Left kidney (tissue), 8 donors: ENCODE measurements at places on chromosomes 5 and 9. TPM values are rescaled to one million over a fixed set of nuclear protein-coding genes. Genes with fewer than 3 reads are reported as not detected.

SLC1A1 gene
- polyA plus RNA-seq: 20.7 TPM

DNA sequence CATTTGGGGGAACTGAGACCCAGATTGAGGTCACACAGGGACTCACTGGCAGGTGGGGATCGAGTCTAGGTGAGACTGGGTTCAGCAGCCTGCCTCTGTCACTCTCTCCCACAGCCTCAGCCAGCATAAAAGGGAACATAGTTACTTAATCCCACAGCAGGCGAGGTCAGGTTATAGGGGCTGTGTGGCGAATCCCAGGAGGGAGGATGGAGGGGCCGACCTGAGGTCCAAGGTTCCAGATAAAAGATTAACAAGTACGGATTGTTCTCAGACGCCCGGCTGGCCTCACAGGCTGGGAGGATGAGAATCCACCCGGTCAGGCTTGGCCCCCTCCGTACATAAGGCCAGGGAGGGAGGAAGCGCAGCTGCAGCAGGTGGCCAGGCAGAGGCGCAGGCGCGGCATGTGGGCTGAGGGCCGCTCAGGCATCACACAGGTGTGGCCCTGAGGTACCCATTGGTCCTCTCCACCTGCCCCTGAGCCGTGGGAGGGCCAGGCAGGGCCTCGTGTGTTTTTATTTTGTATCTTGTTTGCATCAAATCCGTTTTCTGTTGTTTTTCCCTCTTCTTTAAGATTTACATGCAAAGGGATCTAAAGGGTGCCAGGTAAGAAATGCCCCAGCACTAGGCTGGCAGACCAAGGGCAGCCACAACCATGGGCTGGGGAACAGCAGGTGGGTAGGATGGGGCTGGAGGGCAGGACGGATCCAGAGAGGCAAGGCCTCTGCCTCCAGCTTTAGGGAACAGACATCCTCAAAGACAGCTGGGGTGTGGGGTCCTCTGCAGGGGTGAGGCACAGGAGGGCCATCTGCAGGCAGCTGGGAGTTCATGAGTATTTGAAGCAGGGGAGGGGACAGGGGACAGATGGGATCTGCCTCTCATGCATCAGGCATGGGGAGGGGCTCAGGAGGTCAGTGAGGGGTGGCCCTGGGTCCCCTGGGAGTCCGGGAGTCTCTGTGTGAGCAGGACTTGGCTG, 3.6 kb downstream of the SUSD3 start:
- DNase-seq: no peak

ACTBL2 gene
- not detected for polyA plus RNA-seq

TMEM252 gene
- polyA plus RNA-seq: 7.7 TPM

DNA sequence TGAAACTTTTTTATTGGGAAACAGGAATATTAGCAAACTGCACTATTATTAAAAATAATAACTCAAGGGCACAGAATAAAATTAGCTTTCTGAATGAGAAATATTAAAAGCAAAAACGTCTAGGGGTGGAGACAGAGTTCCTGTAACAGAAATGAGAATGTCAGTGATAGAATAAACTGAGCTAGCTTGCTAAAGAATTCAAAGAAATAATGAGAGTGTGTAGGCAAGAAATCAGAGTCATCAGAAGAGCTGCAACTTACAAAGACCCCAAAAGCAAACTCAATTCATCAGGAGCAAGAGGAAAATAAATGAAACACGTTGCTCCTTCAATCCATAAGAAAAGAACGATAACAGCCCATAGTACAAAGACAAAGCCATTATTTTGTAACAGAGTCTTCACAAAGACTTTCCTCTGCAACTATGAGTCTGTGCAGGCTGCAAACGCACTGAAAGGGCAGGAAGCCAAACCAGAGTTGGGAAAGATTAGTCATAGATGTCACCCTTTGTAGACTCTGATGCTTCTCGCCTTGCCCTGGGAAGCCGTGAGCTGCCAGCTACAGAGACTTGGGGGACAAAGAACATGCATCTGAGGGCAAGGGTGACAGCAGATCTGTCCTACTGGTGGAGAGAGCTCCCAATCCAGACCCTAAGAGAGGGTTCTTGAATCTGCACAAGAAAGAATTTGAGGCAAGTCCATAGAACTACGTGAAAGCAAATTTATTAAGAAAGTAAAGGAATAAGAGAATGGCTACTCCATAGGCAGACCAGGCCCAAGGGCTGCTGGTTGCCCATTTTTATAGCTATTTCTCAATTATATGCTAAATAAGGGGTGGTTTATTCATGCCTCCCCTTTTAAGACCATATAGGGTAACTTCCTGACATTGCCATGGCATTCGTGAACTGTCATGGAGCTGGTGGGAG, 40.8 kb downstream of the SHC3 start:
- DNase-seq: no peak

DNA sequence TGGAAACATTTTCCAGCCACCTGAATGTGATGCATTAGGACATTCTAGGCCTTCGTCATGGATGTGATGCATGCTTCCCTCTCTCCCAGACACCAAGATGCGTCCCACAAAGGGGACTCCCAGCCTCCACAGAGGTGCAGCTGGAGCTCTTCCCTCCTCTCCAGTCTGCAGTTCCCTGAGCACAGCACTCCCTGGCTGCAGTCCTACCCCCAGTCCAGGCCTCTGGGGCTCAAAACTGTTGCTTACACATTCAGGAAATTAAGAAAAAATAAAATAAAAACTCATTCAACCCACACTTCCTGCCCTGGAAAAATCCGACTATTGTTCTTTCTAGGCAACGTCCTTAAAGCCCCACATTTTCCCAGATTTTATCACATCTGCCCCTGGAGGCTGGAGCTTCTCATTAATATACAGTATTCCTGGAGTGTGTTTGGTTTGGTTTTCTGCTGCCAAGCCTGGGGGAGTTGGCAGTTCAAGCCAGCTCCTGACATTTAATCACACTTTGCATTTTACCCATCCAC, 78.4 kb upstream of the ICE1 start:
- DNase-seq: no peak

SOX30 gene
- polyA plus RNA-seq: 0.50 TPM

DNA sequence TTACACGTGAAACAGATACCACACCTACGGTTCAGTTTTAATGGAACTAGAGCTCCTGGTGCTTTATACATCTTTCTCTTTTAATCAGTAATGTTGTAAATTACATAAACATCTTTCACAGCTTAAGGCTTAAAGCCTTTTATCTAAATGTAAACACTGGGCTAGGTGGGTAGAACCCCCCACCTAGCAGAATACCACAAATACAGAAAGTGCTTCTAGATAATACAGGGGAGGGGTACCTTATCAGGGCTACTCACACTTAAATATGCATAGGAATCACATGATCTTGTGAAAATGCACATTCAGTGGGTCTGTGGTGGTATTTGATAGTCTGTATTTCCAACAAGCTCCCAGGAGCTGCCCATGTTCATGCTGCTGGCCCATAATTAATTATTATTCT, 256.4 kb upstream of the TARS1 start:
- DNase-seq: no peak

DNA sequence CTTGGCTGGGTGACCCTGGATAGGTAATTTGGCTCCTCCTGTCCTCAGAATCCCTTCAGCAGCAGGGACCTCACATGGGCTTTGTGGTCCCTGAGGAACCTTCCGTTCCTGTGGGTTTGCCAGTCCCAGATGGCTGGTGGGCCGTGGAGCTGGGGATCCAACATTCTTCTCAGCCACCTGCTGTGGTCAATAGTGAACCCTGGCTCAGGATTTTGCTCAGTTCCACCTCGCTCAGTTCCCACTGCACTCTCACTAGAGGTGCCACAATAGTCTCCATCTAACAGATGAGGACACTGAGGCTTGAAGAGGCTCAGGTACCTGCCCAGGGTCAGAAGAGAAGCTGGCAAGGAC, 17.1 kb upstream of the SPOUT1 start:
- DNase-seq: no peak

CBY3 gene
- 0.30 TPM for polyA plus RNA-seq

- DNase-seq: peak; percentile 53
These were observed 969 bp downstream of the CLK4 start for GRCh38 chr5:178625679-178626483.

- no peak for DNase-seq
These were observed 8.9 kb upstream of the NUP214 start for GRCh38 chr9:131116281-131117120.

DNA sequence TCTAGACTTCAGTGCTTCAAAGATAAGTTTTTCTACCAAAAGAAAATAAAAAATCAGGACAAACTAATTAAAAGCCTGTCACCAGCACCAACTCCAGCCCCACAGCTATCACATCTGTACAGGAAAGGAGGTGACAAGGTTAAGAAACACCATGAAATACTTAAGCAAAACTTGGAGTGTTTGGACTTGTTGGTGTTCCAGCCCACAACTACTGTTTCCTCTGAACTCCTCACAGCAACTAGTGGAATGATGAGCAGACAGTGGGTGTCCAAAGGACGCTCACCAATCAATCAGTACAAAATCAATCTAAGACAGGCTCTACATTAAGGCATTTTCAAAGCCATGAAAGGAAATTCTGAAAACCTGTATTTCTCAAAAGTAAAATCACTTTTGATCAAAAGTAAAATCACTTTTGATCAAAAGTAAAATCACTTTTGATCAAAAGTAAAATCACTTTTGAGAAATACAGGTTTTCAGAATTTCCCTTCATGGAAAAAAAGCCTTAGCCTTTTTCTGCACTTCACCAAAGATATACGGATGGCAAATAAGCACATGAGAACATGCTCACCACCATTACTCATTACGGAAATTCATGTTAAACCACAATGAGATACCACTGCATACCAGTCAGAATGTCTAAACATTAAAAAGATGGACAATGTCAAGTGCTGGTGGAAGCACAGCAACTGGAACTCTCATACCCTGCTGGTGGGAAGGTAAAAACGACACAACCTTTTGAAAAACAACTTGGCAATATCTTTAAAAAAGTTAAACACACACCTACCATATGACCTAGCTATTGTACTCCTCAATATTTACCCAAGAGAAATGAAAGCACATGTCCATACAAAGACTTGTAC, 79.7 kb downstream of the MED27 start:
- DNase-seq: no peak

DNA sequence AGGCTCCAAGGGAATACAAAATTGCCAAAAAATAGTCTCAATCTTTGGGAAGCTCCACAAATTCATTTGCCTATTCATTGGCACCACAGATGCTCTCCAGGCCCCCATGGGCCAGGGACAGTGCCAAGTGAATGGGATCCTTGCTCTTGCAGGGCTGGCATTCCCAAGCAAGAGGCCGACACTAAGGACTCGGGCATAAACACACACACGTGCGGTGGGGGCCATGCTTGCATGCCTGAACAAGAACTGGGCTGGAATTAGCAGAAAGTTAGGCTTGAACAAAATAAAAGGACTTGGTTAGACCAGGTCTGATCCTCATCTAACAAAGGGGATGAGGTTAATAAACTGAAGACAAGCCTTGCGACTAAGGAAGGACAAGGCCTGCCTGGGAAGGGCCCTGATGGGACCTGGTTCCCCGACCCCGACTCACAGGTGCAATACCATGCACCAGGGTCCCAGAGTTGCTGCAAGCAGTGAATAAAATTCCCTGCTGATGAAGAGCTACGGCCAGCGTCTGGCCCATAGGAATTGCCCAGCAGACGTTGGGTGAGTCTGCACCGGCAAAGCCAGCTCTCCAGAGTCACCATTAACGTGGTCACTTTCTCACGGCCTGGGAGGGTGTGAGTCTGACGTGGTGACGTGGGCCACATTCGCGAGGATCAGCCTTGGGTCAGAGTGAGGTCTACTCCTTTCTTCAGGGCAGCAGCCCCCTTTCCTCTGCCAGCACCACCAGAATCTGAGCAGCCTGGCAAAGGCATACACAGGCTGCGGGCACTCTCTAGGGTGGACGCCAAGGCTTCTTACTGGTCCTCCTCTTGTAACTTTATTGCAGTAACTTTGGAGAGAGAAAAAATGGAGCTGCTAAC, 77.4 kb upstream of the FCN1 start:
- no peak for DNase-seq

FIBCD1 gene
- 0.08 TPM for polyA plus RNA-seq

DNA sequence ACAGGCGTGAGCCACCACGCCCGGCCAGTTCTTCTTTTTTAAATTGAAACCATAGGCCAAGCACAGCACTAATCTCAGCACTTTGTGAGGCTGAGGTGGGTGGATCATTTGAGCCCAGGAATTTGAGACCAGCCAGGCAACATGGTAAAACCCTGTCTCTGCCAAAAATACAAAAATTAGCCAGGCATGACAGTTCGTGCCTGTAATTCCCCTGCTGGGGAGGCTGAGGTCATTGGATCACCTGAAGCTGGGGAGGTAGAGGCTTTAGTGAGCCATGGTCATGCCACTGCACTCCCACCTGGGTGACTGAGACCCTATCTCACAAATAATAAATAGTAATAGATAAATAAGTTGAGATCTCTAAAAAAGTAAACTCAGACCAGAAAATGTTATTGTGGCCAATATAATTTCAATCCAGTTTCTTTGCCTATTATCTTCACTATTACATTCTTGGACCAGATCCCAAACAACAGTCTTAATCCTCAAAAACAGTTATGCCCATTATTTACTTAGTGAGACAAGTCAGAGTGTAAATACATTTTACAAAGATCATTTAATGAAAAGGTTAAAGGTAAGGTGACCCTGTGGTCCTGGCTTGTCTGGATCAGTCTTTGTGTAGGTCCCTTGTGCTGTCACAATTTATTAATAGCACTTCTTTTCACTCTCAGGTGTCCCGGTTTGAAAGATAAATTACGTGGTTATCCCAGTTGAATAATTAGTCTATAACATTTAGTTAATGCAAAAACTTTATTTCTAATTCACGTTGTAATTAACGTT, 53.6 kb downstream of the RAB24 start:
- DNase-seq: no peak

ANXA2R gene
- 1.4 TPM for polyA plus RNA-seq

DNA sequence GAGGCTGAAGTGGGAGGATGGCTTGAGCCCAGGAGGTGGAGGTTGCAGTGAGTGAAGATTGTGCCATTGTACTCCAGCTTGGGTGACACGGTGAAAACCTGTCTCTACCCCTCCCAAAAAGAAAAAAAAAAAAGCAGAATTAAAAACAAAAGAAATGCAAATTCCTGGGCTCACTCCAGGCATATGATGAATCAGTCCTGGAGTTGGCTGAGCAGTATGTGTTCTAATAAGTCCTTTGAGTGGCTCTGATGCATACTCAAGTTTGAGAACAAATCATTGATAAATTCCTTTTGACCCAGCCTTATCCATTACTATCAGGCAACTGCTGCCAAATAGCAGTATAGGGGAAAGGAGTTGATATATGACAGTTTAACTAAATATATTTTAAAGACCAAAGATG, 28.3 kb downstream of the UHRF2 start:
- DNase-seq: no peak
